ENCODE measurements at places on chromosomes 2 and 18.

DNA sequence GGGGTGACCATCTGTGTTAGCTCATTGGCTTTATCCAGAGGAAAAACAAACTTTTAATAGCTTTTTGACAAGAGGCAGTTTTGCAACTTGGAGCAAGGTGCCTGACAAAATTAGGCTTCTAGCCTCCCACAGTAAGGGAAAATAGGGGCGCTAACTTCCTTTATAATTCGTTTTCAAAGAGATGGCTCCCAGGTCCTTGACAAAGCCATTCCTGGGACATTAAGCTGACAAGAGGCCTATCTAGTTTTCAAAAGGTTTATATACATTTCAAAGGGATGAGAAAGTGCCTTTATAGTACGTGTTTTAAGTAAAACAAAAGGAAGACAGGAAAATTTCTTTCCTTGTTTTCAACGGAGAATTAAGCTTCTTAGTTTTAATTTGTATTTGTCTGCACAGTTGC, 159.4 kb upstream of the GCFC2 start:
- DNase-seq, result no peak

DNA sequence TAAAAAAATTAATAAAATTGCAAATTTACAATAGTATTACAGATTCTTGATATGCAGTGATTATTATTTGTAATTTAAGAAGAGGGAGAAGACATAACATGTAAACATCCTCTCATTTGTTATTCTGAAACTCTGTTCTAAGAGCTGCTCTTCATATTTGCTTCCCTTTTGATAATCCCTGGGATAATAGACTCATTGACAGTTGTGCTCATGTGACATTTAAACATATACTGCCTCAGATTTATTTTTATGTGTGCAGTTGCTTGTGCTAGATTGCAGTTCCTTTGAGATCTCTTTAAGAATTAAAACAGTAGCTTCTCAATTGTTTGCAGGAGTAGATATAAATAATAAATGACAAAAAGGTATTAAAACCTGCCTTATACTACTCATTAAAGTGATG, 605.1 kb upstream of the CNTNAP5 start:
- DNase-seq, result no peak

DNA sequence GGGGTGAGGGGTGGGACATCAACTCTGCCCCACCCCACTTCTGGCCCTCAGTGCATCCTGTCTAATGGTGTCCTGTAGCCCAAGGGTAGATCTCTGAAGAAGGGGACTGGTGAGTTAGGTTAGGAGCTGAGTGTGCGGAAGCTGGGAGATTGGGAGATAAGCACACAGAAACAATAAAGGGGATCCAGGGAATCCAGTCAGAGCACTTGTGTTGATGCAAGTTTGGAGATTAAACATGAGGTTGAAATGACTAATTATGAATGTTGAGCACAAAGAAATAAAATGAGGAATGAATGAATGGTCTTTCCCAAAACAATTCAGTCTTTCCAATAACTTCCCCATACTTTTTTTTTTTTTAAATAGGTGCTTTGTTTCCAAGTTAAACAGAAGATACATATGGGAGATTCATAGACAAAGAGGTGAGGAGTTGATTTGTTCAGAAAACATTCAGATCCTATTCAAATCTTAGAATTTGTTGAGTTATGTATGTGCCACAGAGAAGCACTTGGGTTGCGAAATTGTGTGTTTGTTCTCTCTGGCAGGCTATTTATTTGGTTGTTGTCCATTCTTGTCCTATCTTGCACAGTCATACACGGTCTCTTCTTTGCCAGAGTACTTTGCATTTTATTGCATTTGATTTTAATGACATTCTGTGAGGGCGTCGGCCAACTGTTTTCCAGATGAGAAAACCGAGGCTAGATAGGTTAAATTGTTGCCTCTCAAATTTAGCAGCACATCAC, 31.6 kb upstream of the NABP1 start:
- DNase-seq, result no peak

GRCh38 chr2:61962095-61962984, 56.9 kb downstream of the COMMD1 start:
- DNase-seq, result no peak

DNA sequence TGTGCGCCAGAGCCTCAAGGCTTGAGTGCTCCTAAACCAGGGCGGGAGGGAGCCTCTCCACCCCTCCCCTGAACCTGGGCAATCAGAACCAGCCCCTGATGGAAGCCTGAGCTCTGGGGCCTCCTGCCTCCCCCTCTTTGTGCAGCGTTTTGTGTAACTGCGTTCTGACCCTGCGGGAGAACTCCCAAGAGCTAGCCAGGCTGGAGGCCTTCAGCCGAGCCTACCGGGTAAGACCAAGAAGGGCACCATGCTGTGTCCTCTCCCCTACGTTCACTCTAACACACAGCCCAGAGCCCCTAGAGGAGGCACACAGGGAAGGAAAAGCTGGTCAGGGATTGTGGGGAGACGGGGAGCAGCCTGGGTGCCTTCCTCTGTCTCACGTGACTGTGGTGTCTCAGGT, 108.0 kb downstream of the PLB1 start:
- DNase-seq, result no peak

DNA sequence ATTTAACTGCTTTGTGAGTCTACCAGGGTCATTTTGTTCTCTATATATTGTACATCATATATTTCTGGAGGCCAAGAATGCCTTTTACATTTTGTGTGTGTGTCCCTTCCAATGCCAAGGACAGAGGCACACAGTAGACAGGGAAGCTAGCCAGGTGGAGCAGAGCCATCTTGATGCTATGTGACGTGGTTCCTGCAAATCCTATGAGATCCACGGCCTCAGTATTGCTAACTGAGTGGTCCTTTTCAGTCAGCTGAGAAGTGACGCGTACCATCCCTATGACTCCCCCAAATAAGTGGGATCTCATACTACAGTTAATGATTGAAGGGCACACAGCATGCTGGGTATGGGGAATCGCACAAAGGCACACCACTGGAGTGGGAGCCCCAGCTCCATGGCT, 27.3 kb downstream of the CCDC141 start:
- no peak for DNase-seq

DNA sequence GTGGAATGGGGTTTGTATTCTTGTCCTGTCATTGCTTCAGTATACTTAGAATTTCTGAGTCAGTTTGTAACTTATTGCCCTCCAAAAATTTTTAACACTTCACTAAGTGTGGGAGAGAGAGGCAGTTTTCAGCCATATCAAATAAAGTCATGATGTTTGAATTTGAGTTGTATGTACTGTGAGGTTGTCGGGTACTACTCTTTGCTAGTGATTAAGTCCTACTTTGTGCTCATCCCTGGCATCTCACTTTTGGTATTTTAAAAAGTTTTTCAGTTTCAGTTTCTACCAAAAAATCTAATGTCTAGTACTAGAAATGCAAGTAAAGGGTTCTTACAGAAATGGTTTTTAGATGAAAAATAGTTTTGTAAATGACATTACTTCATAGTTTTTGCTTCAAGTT, 40.7 kb downstream of the EIF5B start:
- no peak for DNase-seq

DNA sequence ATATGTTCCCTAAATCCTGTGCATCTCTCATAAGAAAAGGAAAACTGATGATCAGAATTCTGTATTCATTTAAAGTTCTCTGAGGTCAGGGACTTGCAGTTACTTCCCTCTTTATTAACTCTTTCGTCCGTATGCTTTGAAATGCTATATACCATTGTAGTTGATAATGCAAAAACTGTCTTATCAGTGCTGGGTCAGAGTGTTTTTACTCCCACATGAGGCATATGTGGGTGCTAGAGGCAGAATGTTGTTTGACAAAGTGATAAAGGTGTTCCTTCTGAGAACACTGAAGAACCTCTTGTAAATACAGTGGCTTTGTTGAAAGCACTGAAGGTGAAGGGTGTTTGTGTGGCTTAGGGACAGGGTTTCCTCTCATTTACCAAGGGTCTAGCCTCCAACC, 136.5 kb upstream of the NFATC1 start:
- no peak for DNase-seq

- no peak for DNase-seq
These were observed 16.7 kb upstream of the RAPH1 start for GRCh38 chr2:203551778-203552177.

- no peak for DNase-seq
These were observed 140.3 kb downstream of the GALNT14 start for GRCh38 chr2:30997979-30998378.

DNA sequence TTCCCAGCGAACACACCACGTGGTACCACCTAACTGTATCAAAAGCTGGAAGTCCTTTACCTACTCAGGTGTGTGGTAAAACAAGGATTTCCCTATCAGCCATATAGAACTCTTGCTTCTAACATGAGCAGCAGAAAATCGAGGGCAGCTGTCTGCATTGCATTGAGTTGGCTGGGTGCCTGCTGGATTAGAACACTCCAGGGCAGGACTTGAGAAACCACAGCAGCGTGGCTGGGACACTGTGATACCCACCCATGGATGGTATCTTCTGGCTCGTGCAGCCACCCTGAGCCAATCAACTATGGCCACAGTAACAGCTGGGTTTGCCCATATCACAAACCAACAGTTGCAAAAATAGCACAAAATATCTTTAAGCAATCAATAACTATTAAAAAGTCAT, 188.3 kb downstream of the FBXO15 start:
- DNase-seq, result no peak

GRCh38 chr2:155825876-155826275, 506.6 kb downstream of the NR4A2 start:
- DNase-seq, result no peak

- no peak for DNase-seq
These were observed 31.3 kb downstream of the ANXA4 start for GRCh38 chr2:69773206-69773605.

GRCh38 chr2:226622484-226622883, 177.1 kb downstream of the IRS1 start:
- DNase-seq, result no peak

DNA sequence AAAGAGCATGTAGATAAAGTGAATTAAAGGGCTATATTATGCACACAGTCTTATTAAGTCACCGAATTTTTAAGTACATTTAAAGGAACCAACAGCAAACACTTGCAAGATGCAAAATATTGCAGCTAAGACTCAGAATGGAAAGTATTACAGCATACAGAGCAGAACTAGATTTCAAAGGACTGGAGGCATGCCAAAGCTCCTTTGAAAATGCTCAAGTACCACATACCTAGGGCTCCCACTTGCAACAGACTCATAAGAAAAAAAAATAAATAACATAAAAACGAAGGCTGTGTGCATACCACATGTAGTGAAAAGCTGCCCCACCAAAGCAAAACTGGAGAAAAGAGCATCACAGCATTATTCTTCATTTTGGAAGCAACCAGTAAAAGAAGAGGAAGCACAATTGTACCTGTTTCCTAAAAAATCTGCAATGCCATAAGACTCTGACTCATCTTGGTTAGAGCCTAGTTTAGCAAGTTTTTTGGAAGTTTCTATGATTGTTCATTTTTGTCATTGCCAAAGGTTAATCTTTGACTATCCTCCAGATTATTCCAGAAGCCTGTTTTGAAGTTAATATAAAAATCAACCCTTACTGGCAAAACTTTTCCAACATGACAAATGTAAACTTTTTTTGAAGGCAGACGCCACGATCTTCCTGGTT, 306.0 kb upstream of the COL3A1 start:
- no peak for DNase-seq

DNA sequence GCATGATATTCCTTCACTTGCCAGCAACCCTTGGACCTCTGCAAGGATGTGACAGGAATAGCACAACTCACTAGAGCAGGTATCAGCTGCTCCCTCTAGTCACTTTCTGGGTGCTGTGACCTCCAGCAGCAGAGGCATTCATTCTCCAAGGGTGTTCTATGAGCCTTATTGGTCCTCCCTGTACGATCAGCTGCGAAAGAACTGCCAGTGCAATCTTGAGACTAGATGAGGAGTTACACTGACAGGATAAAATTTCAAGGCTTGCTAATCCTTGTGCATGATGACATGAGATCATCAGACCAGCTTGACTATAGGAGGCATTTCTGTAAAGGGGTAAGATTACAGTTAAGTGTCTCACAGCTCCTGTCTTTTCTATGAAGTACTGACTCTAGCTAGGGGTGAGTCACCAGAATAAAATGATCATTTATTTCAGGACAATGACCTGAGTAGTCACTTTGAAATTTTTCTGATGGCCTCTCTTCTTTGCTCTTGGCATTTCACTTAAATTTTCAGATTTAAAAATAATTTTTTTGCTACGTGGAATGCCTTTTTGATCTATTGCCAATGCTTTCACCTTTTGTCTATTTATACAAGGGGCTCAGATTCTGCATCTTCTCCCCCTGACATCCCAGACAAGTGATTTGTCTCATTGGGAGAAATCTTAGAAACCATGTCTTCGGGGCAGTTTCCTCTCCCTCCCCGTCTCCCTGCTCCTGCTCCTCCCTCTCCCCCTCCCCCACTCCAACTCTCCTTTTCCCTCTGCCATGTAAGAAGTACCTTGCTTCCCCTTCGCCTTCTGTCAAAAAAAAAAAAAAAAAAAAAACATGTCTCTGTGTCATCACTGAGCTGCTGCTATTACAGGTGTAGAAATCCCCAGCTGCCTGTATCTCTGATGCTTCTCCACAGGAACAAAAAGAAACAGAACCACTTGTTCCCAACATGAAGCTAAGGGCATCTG, 49.2 kb upstream of the FRZB start:
- DNase-seq, result no peak

DNA sequence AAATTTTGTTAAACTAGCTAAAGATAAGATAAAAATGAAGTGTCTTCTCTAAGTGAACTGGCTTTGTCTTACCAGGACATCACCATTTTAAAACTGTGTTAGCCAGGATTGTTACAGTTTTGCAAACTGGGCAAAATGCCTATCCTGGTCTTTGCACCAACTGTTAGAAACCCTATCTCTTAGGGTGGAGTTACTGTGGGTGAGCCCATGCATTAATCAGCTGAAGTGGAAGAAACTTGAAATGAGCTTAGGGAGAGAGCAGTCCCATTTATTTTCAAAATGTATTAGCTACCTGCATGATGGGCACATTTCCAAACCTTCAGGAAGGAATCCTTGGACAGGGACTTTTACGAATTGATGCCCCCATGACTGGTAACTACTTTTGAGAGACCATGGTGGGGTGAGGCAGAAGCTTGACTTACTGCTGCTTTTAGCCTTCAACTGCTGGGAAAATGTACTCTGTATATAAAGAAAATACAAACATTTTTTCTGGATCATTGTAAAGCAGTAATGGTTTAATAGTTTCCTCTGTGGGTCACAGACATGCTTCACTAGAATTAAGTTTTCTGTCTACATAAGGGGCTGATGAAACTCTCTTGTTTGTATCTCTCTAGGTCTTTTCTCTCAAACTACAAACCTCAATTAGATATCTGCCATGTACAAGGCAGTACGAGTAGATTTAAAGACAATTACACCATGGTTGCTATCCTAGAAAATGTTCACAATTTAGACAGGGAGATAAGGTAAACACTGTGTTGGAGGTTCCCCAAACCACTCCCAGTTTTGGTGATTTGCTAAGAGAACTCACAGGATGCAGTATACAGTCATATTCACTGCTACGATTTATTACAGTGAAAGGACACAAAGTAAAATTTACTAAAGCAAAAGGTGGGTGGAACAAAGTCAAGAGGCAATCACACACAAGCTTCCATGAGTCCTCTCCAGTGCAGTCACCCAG, 321.4 kb upstream of the MMADHC start:
- DNase-seq, result no peak

Measured in memory B cell (primary cell).